ENCODE measurements at places on chromosomes 16 and 17.
A peak's percentile ranks its signal among the peaks of the same experiment; 100 is the strongest.

GRCh38 chr17:78211032-78211431 lies 3.0 kb upstream of the BIRC5 start:
- no peak for DNase-seq

DNA sequence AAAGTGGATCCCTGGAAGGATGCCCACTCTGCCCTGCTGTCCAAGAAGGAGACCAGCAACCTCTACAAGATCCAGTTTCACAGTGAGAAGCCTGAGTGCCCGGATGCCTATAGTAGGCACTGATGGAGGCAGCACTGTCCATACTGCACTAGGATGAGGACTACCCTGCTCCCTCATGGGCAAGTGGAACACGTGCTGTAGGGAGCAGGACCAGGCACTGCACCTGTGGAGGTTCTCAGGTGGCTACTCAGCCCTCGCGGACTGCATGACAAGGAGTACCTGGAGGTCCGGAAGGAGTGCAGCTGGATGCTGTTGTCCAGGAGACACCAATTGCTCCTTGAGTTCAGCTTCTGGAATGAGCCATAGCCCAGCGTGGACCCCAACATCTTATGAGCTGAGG lies 146.1 kb upstream of the NLRP1 start:
- DNase-seq = no peak

GRCh38 chr17:77097631-77098180 lies 43.1 kb upstream of the SEC14L1 start:
- DNase-seq = no peak

GRCh38 chr16:87924041-87924810 lies 12.1 kb downstream of the CA5A start:
- no peak for DNase-seq

GRCh38 chr16:89117227-89117974 lies 23.7 kb downstream of the ACSF3 start:
- no peak for DNase-seq

GRCh38 chr16:23692190-23692837 lies 13.6 kb downstream of the PLK1 start:
- no peak for DNase-seq

GRCh38 chr16:77133706-77134105 lies 57.3 kb upstream of the MON1B start:
- no peak for DNase-seq

GRCh38 chr16:784431-784830 lies 3.8 kb downstream of the RPUSD1 start:
- DNase-seq = no peak

- DNase-seq = no peak
Measured at GRCh38 chr17:77690271-77691161, 268.0 kb upstream of the TNRC6C start.

DNA sequence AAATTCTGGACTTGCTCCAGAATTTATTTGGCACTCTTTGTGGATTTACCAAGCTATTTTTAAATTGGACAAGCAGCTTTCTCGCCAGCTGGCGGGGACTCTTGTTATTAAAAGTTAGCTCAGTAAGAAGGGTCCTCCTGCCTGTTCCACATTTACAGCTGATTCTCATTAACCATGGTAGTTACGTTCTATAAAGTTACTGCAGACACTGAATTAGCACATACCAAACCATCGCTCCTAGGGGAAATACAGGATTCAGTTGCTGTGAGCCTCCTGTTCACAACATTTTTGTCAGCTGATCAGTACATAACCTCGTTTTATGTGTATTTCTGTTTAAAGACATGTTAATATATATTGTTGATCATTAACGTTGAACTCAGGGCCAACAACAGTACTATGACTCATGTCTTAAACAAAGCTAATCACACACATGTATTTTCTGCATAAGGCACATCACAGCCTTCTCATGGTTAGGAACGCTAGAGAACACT lies 4.2 kb downstream of the LDAF1 start:
- DNase-seq = no peak

GRCh38 chr17:42249681-42250446 lies 26.3 kb downstream of the STAT5B start:
- no peak for DNase-seq

GRCh38 chr17:79413611-79414010 lies 197.2 kb downstream of the RBFOX3 start:
- no peak for DNase-seq

- no peak for DNase-seq
Measured at GRCh38 chr16:85417156-85417860, 195.8 kb upstream of the GSE1 start.

DNA sequence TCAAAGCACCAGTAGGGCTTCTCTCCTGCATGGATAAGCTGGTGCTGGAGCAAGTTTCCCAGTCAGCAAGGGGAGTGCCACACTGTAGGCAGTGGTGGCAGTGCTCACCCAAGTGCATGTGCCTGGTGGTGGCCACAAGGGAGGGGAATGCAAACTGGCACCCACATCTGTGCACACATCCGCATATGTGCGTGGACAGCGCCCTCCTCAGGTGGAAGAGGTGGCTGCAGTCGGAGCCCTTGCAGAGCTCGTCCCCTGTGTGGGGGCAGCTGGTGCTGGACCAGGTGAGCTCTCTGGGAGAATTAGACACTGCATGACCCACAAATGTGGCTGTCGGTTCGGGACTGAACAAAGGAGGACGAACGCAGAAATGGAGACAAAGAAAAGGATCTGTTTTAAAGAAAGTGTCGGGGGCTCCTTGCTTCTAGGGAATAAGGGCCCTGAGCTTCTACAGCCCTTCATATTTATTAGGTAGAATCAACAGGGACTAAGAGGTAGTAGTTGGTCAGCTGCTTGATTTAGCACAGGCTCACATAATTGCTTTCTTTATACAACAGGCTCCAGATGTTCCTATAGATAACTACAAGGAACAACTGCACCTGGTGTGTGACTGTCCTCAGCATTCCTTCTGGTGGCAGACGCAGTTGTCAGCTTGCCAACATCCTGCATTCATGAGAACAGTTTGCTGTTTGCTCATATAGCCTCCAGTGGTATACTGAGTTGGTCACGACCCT lies 5.3 kb upstream of the ZNF689 start:
- peak; percentile 78 for DNase-seq
